ENCODE measurements at places on chromosomes 12 and 14. TPM values are rescaled to one million over a fixed set of nuclear protein-coding genes. Genes with fewer than 3 reads are reported as not detected.

GRCh38 chr12:44875954-44876543 is at the start of gene NELL2:
Gene NELL2, minus strand, starts transcription at chr12:44876315. Its CDS starts 446 bp downstream, at chr12:44875869.
- peak; percentile 63 for DNase-seq

Gene CCDC197
- not detected for total RNA-seq

DNA sequence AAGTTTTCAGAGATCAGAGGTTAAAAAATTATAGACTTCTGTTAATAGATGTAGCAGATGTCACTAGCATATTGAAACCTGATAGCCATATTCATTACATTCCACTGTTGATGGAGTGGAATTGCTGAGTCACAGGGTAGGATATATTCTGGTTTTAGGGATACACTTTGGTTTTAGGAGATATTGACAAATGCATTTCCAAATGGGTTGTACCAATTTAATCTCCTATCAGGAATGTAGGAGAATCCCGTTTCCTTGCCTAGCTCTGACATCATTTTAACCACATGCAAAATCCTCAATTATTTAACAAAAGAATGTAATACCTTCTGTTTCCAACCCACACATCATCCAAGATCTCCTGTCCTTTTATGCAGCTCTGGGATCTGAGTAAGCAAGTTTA is 30.7 kb upstream of the ESR2 start:
- DNase-seq = no peak

GRCh38 chr14:90384543-90384911 is 12.3 kb upstream of the CALM1 start:
- DNase-seq = no peak

- DNase-seq = no peak
These were observed 85.2 kb downstream of the CCDC88C start for GRCh38 chr14:91332171-91332985.

DNA sequence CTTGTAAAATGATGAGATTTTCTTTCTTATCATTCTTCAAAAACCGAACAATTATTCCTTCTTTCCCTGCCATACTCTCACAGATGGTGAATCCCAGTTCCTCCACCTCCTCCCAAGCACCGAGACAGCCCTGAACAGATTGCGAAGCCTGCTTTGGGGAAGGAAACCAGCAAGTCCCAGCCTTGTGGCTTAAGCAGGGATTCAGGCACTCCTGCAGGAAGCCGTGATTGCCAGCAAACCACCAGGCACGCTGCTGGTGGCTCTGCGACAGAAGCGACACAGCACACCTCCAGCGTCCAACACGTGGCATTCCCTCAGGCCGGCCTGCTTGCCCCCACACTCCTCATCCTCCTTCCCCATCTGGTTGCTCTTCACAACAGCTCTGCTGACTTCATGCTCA is 237.7 kb downstream of the GXYLT1 start:
- DNase-seq = no peak

Gene MYO1H
- not detected for total RNA-seq

Gene TAS2R10
- total RNA-seq = 1.2 TPM

Gene WNT1
- 1.2 TPM for total RNA-seq

DNA sequence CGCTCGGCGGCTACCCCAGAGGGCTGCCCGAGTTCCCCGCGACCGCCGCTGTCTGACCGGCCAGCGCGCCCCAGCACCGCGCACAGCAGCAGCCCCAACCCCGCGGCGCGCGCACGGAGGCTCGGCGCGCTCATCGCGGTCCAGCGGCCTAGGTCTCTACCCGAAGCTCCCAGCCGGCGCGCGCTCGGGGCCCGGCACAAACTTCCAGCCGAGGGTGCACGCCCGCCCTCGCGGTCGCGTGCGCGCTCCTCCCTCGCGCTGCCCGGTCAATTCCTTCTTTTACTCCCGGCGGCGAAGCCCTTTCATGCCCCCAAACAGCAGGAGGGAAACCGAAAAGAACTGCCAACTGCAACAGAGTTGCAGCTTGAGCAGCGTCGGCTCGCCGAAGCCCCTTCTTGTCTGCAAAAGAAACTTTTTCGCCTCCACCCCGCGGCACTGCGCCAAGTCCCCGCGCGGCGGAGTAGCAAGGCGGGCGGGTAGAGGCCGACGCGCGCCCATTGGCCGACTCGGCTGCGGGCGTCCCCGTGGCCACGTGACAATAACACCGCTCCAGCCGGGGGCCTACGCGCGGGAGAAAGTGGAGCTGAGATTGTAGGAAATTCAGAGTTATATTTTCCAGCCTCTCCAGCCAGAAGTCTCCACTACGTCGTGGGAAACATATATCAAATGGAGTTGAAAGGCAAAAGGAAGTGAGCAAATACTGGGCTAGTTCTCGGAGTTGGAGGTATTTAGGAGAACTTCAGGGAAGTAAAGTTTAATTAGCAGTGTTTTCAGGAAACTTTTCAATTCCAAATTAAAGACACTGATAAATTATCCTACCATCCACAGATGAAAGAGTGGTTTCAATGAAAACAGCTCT is at the start of gene LRIG3:
TSS of gene LRIG3 (minus strand) at position 403 of the 859 bp plus-strand sequence. CDS start at position 134, 269 bp downstream.
- DNase-seq = peak; percentile 76

Gene IFNG-AS1
- not detected for total RNA-seq

DNA sequence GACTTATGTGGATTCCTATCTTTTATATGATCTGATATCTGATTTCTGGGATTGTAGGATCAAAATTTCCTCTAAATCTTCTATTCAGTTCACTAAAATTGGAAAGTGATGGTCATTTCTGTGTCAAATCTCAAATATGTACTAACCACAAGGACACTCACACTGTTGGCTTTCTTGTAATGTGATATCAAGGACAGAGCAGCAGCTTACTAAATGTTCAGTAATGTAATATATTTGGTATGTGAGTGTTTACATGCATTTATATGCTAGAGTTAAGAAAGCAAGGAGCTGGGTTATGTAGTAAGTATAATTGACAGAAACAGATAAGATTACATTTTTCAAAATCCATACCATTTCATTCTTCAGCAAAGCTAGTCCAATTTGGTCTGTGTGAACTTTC is 16.5 kb downstream of the PUS7L start:
- no peak for DNase-seq

GRCh38 chr12:9587987-9588600 is 19.6 kb downstream of the KLRB1 start:
- DNase-seq = no peak

- no peak for DNase-seq
These were observed 12.5 kb downstream of the OTX2 start for GRCh38 chr14:56797569-56798446.

Gene TOMM20L
- 0.52 TPM for total RNA-seq

GRCh38 chr12:97637770-97638169 is 175.2 kb downstream of the RMST start:
- no peak for DNase-seq

GRCh38 chr14:23572836-23573235 is 5.2 kb upstream of the AP1G2 start:
- no peak for DNase-seq

Gene CLEC2A
- not detected for total RNA-seq

Gene CD163
- not detected for total RNA-seq

GRCh38 chr14:67502867-67503266 is 14.3 kb upstream of the TMEM229B start:
- no peak for DNase-seq

All from neural crest cell (in vitro differentiated cells).